ENCODE measurements at places on chromosomes 5 and 9.

DNA sequence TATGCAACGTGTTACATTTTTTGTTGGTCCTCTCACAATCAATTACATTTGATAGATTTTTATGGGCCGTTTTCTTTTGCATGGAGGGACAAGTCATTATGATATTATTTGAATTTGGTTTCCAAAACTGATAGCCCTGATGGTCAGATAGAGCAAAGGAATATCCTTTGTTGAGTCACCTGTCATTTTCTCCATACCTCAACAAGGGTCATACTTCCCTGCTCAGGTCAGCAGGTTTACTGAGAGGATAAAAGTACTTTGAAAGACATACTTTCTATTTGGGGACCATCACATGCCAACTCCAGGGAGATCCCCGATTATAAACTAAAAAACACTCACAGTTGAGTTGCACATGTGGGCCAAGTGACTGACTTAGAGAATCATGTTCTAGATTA, 132.9 kb downstream of the SUSD1 start:
- DNase-seq: no peak

DNA sequence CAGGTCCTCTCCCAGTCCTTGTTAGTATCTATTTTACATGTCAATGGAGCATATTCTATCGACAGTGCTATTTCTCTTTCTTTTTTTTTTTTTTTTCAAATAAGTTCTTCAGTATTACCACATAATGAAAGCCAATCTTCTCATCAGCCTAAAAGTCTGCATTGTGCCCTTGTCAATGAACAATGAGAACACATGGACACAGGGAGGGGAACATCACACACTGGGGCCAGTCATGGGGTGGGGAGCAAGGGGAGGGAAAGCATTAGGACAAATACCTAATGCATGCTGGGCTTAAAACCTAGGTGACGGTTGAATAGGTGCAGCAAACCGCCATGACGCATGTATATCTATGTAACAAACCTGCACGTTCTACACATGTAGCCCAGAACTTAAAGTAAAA, 47.7 kb upstream of the TEX48 start:
- no peak for DNase-seq

DNA sequence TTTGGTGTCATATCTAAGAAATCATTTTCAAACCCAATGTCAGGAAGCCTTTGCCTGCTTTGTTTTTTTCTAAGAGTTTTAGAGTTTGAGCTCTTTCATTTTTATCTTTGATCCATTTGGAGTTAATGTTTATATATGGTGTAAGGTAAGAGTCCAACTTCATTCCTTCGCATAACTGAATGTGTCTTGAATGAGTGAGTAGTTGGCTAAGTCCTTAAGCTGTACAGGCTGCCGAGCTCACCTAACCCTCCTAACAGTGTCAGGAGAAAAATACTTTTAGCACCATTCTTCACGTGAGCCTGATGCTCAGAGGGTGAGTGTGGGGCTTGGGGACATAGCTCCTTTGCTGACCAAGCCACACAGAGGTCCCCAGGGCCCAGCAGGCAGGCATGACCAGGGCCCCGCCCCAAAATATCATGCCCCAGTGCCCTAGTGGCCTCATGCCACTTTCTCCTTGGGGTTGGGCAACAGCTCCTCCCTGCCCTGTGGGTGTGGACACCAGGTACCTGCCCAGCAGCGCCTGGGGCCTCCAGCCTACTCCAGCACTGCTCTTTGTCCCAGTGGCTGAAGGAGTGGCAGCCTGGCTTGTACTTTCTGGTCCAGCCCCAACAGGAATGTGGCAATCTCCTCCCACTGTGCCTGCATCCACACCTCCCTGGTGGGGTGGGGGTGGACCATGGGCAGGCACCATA, 17.2 kb downstream of the PPARGC1B start:
- DNase-seq: no peak

DNA sequence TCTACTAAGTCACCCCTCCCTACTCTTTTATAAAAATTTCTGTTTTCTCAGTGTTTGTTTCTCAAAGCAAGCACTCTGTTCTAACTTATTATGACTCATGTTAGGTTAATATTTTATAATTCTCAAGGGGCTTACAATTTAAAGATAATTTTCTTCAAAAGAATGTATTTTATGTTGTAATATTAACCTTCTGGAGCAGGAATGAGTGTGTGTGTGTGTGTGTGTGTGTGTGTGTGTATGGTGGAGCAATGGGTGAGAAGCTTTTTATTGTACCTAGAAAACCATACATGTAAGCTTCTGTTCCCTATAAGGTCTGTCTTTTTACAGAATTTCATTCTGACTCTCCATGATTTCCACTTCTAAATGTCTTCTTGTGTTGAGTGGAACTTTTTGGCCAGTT, 63.0 kb downstream of the PBX3 start:
- no peak for DNase-seq

GRCh38 chr9:88388886-88389605, 802 bp downstream of the SPIN1 start:
- no peak for DNase-seq

GRCh38 chr9:93823245-93824072, 131.7 kb downstream of the BARX1 start:
- no peak for DNase-seq

Measured in CD4-positive, alpha-beta T cell treated with Interferon alpha-2 for 1 hour (primary cell).